Frontal cortex (tissue), 4 donors: ENCODE measurements at places on chromosomes 13 and 19. TPM values are rescaled to one million over a fixed set of nuclear protein-coding genes. Genes with fewer than 3 reads are reported as not detected.

Gene ARL11
- total RNA-seq: under 0.01 TPM

Gene MUC16
- not detected for total RNA-seq

Gene FFAR1
- not detected for total RNA-seq

DNA sequence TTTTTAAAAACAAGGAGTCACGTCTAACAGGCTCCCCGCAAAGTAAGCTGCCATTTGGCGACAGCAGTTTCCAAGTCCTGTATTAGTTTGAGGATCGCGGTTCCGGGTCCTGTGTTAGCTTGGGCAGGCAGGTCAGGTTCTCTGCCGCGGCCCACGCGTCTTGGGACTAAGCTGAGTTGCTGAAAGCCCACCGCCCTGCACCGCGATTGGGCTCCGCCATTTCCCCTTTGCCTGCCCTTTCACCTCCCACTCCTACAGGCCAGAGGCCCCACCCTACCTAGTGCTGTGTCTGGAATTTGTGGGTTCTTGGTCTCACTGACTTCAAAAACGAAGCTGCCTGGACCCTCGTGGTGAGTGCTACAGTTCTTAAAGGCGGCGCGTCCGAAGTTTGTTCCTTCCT, 6.8 kb downstream of the PARP4 start:
- DNase-seq: no peak

GRCh38 chr19:10538204-10538983, 5.3 kb upstream of the ATG4D start:
- no peak for DNase-seq

- no peak for DNase-seq
Measured at GRCh38 chr19:52034051-52034728, 6.0 kb upstream of the ZNF614 start.

DNA sequence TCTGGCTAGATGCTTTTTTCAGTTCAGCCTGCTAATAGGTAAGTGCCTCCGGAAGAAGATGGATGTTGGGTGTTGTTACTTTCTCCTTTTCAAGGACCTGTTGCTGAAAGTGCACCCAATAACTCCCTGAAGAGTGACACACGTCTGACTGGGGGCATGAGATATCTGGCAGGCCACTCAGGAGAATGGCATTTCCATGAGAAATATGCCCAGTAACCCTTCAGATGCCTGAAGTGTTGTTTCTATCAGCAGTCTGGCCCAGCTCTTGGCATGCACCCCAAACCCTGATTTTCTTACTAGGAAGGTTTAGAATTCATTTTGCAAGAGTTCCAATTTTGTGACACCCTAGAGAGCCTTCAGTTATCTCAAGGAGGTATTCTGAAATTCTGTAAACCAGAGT, 71.5 kb downstream of the ARHGAP35 start:
- no peak for DNase-seq

DNA sequence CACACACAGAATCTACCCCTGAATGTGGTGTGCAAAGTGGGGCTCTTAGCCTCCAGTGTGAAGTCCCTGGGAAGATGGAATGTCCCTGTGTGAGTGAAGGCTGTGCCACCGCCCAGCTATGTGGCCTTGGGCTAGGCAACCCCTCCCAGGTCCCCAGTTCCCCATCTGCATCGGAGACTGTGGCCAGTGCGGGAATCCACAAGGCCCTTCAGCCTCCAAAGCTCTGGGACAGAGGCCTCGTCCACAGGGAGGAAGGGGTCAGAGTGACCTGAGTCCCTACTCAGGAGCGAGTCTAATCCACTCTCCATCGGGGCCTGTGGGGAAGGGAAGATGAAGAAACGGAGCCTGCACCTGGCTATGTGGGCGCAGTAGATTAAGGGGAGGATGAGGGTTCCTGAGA, 19.3 kb upstream of the KIR3DL3 start:
- no peak for DNase-seq

DNA sequence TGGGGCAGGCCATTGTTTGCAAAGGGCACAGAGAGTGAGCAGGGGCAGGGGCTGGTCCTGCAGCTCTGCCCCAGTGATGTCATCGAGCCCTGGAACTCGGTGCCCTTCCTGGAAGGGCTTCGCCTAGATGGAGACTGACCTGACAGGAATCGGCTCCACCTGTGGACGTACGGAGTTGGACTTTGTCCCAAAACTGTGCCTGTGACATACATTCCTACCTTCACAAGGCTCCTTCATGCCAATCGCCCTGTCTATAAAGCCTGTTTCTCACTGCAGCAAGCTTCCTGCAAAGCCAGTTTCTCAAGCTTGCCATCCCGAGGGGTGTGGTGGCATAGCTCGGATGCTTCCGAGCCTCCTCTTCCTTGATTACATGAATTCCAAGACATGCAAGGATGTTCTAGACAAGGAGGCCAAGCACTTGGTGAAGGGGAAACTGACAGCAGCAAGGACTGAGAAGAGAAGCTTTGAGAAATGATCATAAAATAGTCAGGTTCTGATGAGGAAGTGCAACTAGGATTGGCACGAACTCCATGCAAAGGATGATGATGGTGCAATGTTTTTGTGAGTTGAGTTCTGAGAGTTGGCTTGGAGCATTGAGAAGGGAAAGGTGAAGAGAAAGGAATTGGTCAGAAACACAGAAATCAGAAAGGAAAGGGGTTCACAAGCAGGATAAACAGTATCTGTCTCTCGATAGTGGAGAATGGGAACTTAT, 73.6 kb upstream of the STK24 start:
- no peak for DNase-seq

DNA sequence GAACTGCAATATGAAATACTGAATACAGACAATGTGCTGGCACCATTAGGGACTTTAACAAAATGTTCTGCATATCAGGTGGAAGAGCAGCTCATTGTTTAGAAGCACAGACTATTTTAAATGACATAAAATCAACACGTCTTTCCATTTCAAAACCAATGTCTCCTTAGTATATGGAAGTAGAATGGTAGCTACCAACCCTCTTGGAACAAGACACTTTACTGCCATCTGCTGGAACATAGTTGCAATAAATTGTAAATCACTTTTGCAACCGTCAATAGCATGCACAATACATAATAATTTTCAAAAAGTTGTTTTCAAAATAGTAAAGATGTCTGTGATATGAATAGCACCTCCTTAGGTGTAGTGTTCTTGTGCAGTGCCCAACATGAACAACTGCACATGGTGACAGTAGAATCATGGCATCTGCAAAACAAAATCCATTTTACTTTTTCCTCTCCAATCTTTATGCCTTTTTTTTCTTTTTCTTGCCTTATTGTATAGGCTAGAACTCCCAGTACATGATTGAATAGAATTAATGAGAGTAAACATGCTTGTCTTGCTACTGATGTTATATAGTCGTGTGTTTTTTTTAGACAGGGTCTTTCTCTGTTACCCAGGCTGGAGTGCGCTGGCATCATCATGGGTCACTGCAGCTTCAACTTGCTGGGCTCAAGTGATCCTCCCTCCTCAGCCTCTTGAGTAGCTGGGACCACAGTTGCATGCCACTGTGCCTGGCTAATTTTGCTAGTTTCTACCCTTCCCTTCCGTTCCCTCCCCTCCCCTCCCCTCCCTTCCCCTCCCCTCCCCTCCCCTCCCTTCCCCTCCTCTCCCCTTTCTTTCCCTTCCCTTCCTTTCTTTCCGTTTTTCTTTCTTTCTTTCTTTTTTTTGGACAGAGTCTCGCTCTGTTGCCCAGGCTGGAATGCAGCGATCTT, 7.8 kb upstream of the LYPD5 start:
- DNase-seq: no peak

- no peak for DNase-seq
Measured at GRCh38 chr19:8473648-8474476, 28.6 kb downstream of the PRAM1 start.

DNA sequence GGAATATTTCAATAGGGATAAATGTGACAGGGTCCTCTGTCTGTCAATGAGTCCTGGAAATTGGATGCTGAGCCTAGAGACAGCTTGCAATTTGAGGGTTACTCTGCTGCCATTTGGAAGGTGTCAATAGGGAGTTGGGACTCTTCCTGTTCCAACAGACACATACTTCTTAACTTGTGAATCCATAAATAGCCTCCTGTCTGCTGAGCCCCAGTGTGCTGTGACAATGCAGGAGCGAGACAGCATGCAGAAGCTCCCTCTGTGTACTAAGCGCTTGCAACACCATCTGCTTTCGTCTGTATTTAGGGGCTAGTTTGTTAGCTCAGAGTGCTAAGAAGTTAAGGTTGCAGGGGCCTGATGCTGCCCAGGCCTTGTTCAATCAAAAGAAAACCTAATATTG, 58.5 kb upstream of the GPR12 start:
- DNase-seq: no peak

DNA sequence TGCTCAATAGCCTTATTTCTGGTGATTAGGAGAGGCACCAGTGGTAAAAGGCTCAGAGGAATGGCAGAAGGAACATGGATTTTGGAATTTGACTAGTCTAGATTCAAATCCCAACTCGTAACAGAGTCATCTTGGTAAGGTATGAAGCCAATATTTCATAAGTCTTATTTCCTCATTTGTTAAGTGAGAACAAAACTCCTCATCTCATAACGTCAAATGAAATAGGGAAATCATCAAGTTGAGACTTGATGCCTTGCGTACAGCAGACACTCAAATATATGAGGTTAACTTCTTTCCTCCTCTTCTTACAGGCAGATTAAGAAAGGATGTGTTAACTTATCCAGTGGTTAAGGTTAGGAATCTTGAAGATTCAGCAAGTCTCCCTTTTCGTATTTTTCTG, 189.2 kb downstream of the DLEU7 start:
- no peak for DNase-seq

- DNase-seq: no peak
Measured at GRCh38 chr13:113378825-113379224, 14.9 kb upstream of the GRTP1 start.

DNA sequence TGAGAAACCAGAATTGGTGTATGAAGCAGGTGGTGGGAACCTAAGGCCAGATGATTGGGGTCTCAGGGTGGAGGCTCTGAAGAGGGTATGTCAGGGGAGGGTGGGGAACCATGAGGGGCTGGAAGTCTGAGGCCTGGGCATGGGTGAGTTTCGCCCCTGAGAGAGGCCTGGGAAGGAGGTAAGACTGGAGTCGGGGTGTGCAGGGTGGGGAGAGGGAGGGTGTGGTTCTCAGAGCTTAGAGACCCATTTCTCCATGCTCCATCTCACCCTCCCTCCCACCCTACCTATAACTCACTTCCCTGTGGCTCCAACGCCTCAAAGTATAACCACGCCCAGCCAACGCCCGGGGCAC, 1.0 kb upstream of the KLHL26 start:
- no peak for DNase-seq

GRCh38 chr13:108352599-108352998, 83.1 kb downstream of the TNFSF13B start:
- no peak for DNase-seq

DNA sequence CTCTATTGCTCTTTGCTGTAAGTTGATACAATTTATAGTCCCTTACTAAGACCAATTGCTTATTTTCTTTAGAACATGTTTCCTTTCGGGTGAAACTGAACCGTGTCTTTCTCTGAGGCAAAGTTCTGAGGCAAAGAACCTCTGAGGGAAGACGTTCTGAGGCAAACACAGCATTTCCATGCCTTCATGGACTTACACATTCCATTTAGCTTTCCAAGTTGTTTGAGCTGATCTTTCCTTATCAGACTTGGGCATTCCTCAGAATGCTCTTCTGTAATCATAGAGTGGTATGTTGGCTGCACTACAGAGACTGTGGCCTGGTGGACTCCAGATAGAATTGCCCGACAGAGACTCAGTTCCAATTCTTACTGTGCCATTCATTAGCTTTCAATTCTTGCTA, 579.1 kb downstream of the KCTD12 start:
- no peak for DNase-seq

DNA sequence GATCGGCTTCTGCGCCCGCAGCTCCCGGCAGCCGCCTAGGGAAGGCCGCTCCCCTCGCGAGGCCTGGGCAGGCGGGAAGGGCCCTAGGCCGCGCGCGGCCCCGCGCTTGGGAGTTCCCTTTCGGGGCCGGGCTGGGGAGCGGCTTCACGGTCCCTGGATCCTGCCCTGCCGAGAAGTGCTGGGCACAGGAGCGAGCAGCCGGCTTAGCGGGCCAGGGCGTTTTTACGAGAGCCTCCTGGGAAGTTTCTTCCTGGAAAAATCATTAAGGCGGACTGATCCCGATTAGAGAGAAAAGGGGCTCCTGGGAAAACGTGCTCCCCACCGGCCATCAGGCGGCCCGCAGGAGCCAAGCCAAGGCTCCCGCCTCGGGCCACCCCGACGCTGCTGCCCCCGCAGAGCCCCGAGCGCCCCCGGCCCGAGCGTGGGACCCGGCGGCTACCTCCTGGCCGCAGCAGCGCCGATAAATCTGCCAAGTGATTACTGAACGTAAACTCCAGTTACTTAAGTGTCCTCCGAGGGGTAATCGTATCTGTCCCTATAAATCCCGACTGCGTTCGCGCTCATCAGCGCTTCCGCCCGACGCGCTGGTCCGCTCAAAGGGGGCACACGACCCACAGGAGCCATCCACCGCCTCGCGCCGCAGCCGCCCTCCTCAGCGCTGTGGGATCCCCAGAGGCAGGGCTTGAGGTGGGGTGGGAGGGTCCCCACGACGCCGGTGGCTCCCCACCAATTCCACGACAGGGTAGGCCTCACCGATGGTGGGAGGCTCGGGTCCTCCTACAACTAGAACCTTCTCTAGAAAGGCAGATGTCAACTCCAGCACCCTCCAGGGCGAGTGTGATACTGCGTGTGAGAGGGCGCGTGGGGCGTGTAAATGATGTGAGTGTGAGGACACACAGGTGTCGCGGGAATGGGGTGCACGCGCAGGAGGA, 2.8 kb downstream of the ZIC5 start:
- DNase-seq: no peak
